Occipital lobe (tissue), 3 donors: ENCODE measurements at places on chromosomes 13 and 19.

DNA sequence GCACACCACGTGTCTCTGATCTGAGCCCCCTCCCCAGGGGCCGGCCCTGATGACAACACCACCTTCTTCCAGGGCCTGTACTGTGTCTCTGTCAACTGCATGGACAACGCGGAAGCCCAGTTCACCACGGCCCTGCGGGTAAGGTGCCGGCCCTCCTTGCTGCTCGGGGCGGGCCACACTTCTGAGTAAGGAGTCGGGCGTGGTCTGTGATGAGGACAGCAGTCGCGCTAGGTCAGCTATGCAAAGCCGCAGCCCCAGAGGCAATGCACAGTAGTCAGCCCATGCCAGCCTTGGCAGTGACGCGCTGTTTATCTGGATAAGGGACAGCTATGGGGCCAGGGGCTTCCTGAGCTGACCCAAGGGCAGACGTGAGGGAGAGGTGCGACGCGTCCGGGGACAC lies 24.6 kb downstream of the MAU2 start:
- no peak for DNase-seq

DNA sequence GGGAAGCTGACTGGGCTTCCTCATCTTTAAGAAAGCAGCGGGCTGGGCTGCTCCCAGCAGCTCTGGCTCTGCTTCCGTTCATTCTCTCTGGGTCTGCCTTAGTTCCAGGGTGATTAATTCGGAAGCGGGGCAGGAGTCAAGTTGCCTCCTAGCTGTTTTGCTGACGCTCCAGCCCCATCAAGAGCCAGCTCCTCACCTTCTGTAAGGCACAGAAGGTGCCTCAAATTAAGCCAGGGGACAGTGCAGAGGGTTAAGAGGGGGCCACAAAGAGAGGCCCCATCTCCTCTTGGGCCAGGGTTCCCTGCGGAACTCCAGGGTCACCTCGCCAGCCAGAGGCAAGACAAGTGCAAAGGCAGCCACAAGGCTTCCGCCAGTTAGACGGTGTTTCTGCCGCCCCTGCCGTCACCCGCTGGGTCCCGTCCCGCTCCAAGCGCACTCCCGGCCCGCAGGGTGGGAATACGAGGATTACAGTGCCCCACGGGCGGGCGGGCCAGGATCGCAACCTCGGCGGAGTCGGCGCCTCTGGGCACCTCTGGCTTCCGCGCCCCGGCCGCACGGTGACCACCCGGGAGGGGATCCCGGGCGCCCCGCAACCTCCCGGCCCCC lies 508 bp downstream of the SLC15A1 start:
- no peak for DNase-seq

DNA sequence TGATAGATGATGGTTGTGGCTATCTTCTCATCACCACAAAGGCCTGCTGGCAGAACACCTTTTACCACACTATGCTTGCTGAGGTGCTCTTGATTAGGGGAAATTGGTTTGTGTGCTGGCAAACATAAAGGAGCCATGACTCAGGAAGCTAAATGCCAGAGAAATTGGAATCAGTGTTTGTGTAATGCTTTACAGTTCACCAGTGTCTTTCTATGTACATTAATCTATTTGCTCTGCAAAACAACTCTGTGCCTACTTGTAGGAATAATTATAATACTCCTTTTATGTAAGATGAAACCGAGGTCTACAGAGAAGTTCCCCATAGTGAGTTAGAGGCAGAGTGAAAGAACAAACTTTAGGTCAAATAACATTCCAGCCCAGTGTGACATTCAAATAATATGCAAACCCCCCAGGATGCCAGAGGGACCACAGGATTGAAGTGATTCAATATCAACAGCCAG lies 390.5 kb upstream of the HTR2A start:
- no peak for DNase-seq

GRCh38 chr13:50780201-50781015 lies 63.1 kb downstream of the DLEU7 start:
- no peak for DNase-seq

- DNase-seq: no peak
These were observed 5.1 kb upstream of the MKNK2 start for GRCh38 chr19:2055931-2056836.

DNA sequence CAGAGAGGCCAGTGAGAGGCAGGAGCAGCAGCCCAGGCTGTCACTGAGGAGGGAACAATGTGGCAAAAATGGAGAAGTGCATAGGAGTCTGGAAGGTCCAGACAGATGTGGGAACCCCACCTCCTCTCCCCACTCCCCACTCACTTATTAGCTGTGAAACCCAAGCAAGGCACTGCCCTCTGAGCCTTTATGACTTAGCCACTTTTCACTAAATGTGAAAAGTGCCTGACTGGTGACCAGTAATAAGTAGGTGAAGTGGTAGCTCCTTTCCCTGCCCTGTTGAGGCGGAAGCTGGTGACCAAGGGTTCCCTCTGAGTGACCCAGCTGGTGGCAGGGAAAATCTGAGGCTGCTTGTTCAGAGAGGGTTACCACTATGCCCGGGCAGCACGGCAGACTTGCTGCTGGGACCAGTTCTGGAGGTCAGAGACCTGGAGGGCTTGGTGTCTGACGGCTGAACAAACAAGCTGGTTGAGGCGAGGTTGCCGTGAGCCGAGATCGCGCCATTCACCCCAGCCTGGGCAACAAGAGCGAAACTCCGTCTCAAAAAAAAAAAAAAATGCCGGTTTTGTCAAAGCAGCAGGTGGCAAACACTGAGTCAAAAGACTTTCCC lies 80.0 kb downstream of the ZNF429 start:
- DNase-seq: no peak

DNA sequence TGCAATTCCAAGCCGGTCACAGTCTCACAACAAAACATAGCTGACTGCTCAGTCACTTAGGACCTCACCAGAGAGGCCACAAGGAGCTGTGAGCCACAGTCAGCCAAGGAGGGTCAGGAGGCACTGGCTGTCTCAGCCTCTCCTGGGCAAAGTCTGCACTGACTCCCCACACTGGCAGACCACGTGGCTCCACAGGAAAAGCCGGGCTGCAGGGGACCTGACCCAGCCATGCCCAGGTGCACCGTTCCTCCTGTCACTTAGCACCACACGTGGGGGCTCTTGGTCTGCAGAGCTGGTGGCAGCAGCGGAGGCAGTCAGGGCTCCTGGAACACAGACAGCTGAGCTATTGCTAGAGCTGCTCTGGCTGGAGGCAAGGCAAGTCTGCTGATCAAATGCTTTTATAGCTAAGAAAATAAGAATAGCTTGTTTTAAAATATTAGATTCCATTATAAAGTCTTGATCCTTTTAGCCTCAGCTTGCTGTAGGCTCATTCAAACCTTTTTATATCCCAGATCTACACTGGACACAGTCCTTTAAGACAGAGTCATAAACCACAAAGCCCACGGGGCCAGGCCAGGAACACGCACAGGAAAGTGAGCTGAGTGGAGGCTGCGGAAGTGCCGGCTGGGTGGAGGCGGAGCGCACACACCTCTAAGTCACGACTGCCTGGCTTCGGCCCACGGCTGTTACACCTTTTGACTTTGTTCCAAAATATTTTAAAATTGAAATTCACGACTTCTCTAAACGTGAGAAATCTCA lies 744.1 kb downstream of the UQCRFS1 start:
- no peak for DNase-seq

GRCh38 chr13:46296115-46296822 lies 84.5 kb downstream of the LRRC63 start:
- no peak for DNase-seq

DNA sequence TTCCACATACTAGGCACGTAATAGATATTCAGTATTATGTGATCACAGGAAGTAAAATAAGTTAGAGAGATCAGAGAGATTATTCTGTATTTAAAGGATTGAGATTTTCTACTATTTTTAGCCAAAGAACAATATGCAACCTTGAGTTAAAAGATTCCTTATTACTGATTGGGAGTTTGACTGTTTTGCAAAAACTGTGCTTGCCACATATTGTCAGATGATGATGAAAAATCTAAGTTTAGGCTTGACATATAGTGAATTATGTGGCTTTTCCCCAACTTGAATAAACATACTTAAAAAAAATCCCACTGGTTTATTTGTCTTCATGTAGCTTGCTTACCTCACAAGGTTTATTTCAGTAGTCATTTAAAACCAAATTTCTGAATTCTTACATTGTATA lies 194.4 kb downstream of the KCNRG start:
- DNase-seq: no peak

- DNase-seq: peak; percentile 36
These were observed 19.9 kb downstream of the UHRF1 start for GRCh38 chr19:4929186-4929585.

GRCh38 chr19:55041244-55041626 lies 3.2 kb upstream of the GP6 start:
- no peak for DNase-seq

DNA sequence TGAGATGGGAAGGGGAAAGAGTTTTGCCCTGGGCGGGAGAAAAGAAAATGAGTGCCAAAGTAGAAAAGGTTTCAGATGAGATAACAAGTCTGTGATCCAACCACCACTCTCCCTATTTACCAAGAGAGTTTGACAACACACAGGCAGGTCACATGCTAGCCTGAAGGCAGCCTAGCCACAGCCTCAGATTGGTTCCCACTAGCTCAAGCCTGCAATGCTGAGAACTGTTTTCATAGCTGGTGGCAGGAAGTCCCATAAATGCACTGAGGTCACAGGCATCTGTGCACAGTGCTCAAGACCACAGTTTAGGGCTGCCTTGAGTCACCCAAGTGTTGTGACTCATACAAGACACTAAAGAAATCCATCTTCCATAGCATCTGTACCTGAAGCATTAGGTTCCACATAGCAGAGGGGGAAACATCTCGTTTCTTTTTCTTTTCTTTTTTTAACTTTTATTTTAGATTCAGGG lies 18.5 kb upstream of the POP4 start:
- DNase-seq: no peak

- DNase-seq: peak; percentile 55
These were observed 19.7 kb downstream of the RFX1 start for GRCh38 chr19:13986348-13986904.

DNA sequence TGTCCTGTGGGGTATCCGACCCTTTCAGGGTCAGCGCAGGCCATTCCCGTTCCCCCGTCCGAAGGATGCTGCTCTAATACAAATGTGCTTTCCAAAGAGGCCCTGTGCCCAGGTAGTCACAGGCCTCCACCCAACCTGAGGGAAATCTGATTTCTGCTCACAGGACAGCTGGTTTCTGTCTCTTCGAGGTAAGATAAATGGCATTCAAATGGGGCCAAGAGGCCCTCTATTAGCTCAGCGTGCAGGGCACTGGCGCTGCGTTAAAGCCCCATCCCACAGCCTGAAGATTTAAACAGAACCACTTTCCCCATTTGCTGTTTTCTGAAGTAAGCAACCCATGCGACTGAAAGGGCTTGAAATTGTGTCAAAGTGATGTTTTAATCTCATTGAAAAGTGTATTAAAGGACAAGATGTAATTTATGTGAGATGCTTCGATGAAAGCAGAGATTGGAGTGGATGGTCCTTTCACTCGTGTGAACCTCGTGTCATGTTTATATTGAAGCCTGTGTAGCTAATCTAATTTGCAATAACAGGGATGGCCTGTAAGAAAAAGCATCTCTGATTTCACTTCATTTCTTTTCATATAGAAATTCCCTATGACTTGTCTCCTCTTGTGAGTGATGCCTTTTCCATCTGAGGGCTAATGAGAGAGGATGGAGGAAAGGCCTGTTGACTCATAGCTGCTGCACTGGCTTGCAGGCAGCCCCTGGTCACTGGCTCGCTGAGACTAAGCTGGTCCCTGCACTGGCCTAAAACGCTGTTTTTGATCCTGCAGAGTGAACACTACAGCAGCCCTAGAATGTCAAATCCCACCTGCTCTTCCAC lies 7.3 kb upstream of the SOX1 start:
- DNase-seq: no peak

DNA sequence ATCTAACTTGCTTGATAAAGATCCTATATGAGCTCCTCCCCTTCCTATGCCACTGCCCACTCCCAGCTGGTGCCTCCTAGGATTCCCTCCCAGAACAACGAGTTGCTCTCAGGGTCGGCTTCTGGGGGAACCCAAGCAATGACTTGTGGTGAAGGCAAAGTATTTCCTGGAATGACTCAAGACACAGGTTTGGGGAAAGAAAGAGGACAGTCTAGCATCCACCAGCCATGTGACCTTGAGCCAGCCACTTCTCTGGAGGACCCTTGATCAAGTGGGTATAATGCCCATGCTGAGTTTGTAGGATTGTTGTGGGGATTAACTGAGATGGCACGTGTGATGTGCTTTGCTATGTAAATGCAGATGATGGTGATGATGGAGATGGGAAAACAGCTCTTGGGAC lies 33.0 kb downstream of the MBD3L2B start:
- no peak for DNase-seq

GRCh38 chr13:59458908-59459579 lies 704.7 kb downstream of the DIAPH3 start:
- no peak for DNase-seq

GRCh38 chr19:50875795-50876422 lies 2.7 kb downstream of the KLK2 start:
- DNase-seq: no peak

DNA sequence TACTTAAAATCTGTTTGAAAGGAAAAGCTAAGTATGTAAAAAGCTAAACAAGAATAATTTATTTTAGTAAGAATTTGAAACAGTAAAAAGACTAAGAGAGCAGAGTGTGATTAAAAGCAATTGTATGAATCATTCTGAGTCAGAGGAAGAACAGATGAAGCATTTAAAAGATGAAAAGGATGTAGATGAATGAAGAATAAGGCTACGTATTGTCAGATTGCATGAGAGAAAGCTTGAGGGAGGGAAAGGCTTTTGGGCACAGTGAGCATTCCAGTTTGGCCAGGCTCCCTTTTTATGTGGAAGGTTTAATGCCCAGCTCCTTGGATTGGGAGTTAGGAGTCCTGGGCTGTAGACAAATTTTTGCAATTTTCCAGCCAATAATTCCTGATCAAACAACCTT lies 117.7 kb downstream of the FREM2 start:
- DNase-seq: no peak

DNA sequence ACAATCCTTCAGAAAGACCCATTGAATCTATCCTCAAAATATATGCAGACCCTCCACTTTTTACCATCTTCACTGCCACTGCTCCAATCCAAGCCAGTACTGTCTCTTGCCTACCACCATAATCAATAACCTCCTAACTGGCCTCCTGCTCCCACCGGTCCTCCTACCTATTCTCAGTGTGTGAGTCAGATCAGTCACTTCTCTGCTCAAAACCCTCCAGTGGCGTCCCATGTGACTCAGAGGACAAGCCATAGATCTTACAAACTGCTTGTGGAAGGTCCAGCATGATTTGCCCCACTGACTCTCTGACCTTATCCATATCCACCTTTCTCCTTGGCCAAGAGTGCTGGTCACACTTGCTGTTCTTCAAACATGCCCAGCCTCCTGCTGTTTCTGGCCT lies 23.4 kb upstream of the MBNL2 start:
- DNase-seq: no peak

- peak; percentile 53 for DNase-seq
These were observed 666 bp downstream of the BIVM start for GRCh38 chr13:102799426-102800144.

GRCh38 chr13:41458187-41458760 lies 924 bp downstream of the RGCC start:
- peak; percentile 11 for DNase-seq

DNA sequence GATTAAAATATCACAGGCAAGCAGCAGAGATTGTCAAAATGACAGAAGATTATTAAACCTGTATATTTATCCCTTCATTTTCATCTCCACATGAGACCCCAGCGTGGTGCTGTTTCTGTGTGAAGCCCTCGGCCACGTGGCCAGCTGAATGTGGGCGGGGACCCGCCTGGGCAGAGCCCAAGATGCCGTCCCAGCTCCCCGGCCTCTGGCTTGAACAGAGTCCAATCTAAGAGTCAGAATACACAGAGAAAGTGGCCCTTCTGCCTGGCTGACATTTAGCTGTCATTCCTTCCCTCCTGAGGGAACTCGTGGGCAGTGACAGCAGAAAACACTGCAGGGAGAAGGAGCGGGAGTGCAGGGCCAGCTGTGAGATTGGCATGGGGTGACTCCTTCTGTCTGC lies 34.9 kb upstream of the UQCRFS1 start:
- DNase-seq: no peak
